ENCODE measurements at places on chromosomes 2 and 18. TPM values are rescaled to one million over a fixed set of nuclear protein-coding genes. Genes with fewer than 3 reads are reported as not detected.

Gene OBSL1
- total RNA-seq: 1.5 TPM

Gene TXNDC2
- total RNA-seq: not detected

DNA sequence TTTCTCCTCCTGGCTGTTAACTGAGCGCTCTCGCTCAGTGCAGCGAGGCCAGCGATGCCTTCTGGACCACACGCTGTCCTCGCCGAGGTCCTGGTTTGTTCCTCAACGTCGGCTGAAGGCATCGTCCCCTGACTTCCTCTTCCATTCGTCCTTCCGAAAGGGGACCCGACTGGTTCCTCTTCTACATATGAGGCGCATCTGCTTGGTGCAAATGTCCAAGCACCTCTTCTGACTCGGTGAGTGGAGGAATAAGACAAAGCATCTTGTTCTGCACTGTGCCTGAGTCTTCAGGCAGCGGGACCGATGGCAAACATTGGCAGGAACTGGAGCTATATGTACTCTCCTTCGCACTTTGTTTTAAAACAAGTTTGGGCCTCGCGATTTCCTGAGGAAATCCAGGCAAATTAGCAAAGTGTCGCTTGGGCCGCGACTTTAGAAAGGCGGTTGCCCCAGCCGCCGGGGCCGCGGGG is 621 bp upstream of the KCNS3 start:
- no peak for DNase-seq

Gene EVX2
- total RNA-seq: not detected

DNA sequence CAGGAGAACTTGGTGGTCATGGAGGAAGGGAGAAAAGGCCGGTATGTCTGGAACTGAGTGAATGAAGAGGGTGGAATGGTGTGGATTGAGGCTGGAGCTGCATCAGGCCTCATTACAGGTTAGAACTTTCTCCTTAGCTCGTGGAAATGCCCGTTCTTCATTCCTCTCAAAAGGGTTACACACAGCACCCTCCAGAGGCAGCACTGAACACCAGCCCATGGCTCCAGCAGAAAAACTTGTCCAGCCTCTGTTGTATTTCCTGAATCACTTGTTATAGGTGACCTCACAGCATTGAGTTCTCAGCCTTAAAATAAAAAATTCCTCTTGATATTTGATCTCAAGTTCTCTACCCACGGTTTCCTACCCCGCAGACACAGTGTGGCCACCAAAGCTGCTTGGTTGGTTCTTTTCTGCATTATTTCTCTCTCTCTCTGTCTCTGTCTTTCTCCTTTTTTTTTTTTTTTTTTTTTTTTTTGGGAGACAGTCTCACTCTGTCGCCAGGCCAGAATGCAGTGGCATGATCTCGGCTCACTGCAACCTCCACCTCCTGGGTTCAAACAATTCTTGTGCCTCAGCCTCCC is 89.6 kb downstream of the ITGB1BP1 start:
- peak; percentile 45 for DNase-seq

Gene RBKS
- 1.1 TPM for total RNA-seq

Gene COL4A3
- not detected for total RNA-seq

DNA sequence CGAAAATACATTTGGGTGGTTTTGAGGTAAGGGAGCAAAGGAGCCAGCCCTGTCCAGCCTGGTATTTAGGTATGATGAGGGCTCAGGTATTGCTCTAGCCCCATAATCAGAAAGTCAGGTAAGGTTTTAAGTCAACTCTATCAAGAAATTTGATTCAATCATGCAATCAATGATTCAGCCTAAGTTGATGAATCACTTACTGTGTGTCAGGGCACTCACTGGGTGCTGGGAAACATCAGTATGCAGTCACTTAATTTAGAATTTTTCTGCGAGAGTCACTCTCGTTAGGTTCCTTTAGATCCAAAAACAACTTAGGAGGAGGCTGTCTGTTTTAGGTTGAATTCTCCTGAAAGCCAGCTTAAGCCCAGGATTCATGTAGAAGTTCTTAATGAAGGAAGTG is 17.7 kb upstream of the SERPINB2 start:
- DNase-seq: no peak

Gene PAIP2B
- 3.0 TPM for total RNA-seq

GRCh38 chr2:64913357-64913869 is 75.8 kb upstream of the SLC1A4 start:
- peak; percentile 49 for DNase-seq

Gene SRD5A2
- total RNA-seq: not detected

DNA sequence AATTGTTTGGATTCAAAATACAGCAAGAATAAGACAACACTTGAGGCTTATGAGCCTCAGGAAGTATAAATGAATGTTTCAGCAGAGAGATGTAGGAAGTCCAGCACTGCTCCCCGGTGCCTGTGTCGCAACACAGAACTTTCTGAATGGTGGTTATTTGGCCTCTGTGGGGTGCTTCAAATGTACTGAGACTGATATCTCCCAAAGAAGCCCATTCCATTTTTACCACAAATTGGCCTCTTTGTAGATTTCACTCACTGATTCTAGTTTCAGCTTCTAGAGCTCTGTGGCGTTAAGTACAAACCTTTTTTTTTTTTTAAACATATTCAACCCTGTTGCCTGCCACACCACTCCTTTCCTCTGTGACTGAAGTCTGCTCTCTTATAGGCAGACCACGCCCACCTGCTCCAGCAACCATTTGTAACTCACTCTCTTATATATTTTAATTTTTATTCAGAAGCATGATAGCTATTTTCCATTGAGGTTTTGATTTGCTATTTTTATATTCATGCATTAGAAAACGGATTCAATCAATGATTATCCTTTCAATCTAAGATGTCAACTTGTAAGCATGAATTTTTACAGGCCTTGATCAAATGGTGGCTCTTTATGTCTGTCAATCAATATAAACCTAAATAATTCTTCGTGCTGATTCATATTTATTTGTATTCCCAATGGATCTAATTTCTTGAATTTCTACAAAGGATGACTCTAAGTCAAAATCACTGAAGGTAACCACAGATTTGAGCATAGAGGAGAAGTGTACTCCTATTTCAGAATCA is 277.1 kb upstream of the CCDC68 start:
- DNase-seq: no peak

Gene FBXO41
- total RNA-seq: 11.0 TPM

Gene ABCA12
- total RNA-seq: not detected

Gene CNNM3
- 17.3 TPM for total RNA-seq

Gene NEUROD1
- total RNA-seq: not detected

DNA sequence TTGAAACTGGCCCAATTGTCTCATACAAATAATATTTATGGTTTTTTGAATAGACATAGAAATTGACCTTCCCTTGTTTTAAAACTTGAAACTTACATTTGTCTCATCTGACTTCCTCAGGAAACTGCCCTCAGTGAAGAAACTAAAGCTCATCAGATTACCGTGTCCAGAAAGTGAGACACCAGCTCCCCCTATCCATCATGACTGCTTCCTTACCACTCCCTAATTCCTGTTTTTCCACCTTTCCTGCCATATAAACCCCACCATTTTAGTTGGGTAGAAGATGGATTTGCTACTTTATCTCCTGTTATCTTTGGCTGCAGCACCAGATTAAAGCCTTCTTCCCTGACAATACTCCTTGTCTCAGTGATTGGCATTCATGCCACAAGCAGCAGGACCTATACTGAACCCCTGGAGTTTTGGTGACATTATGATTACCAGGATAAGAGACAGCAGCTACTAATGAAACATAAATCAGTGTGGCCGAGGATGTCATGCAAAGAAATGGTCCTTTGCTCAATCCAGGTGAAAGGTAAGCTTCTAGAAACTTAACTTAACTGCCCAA is 1627.6 kb upstream of the ZEB2 start:
- DNase-seq: no peak

DNA sequence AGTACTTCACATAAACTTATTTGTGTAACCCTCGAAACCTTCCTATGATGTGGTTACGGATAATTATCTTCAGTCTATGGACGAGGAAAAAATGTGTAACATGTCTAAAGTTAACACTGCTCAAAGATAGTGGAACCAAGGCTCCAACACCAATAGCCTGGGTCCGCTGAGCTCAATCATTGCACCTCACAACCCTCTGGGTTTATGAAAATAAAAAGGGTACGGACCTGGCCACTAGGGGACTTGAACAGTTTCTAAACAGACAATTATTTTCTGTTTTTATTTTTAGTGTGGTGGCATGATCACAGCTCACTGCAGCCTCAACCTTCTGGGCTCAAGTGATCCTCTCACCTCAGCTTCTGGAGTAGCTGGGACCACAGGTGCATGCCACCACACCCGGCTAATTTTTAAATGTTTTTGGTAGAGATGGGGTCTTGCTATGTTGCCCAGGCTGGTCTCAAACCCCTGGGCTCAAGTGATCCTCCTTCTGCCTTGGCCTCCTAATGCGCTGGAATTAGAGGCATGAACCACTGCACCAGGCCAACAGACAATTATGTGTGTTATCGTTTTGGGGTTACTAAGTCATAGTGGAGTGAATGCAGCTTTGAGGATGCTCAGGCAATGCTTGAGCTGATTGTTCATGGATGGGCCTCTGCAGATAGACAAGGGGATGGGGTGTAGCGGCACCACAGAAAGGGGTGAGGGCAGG is 10.1 kb downstream of the CASP8 start:
- no peak for DNase-seq

DNA sequence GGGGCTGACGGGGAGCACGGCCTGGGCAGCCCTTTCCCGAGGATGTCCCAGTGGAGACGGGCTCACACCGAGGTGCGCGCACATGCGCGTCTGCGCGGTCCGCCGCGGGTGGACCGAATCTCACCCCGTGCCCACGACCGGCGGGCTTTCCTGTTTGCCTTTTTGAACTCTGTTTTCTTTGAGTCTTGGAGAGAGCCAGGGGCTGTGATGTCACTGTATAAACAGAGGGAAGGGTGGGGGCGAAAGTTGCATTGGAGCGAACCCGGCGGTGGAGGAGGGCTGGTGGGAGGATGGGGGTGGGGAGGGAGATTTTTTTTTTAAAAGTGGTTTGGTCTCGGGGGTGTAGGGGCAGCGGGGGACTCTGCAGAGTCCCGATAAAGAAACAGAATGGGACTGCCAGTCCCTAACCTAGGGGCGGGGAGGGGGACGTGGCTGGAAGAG is 141.2 kb upstream of the CTAGE1 start:
- no peak for DNase-seq

GRCh38 chr2:65960953-65961352 is 474.0 kb upstream of the MEIS1 start:
- DNase-seq: no peak

DNA sequence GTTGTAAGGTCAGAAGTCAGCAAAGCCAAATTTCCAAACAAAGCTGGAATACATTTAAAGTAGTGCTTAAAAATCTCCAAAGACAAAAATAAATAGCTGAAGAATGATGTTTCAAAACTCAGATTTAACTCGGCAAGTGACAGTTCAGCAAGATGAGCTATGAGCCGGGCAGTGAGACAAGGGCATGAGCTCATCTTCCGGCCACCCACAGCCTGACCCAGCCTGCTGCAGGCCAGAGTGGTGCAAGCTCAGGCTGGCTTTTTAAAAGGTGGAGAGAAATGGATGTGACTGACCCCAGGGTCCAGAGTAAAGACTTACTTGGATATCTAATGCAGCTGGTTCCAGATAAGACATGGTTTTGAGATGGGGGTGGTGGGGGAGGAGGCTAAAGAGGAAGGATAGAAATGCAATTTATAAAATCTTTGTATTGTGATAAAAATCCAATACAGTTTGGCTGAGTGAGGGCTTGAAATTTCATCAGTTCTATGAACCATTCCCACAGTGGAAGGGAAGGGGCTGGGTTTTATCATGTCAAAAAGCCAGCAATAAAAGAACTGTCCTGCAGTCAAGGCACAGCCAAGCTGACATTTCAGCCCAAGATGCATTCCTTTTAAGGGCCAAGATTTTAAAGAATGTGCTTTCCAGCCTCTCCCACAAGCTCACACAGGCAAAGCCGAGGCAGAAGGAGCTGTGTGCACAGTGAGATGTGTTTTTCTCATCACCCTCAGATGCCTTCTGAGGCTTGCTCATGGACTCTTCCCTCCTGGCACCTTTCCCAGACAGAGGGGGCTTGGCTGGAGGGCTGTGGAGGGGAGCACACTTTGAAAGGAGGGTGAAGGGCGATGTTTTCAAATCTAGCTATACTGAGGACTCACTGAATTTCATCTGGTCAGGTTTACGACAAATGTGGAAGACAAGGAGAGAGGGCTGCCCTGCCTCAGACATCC is 97.9 kb upstream of the KLHL29 start:
- DNase-seq: no peak

Gene GALNT14
- total RNA-seq: 1.1 TPM

Gene STAT1
- 376 TPM for total RNA-seq

GRCh38 chr2:74891136-74891764 is 57.3 kb downstream of the HK2 start:
- DNase-seq: no peak

- DNase-seq: no peak
These were observed 10.1 kb downstream of the RFX8 start for GRCh38 chr2:101464841-101465240.

DNA sequence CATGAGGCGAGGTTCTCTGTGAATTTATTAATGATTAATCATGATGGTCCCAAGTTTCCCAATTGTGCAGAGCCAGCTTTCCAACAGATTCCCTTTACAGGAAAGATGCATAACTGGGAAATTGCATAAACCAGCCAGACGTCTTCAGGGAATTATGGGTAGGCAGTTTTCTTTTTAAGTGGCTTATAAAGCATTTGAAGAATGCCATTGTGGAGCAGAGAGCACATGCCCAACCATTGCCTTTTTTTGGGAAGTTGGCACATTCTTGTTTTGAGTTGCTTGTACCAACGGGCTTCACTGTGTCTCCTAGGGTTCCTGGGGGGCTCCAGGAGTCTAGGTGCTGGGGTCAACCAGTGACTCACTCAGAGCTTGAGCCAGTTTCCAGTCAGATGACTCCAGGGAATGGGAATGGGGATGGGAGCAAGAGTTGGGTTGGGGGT is 231.7 kb upstream of the FOSL2 start:
- DNase-seq: no peak

DNA sequence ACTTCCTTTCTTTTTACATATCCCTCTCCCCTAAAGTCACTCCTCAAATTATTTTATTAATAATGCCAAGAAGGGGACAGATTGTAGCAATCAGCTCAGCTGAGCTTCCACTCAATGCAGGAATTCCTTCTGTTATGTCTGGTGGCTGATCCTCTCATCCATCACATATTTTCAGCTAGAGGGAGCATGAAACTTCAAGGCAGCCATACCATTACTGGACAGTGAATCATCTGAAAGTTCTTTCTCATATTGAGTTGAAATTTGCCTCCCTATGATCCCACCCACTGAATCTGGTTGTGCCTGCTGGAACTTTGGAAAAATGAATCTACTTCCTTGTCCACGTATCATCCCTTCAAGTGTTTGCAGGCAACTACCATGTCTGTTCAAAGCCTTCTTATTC is 11.2 kb downstream of the ZNF385B start:
- DNase-seq: no peak

DNA sequence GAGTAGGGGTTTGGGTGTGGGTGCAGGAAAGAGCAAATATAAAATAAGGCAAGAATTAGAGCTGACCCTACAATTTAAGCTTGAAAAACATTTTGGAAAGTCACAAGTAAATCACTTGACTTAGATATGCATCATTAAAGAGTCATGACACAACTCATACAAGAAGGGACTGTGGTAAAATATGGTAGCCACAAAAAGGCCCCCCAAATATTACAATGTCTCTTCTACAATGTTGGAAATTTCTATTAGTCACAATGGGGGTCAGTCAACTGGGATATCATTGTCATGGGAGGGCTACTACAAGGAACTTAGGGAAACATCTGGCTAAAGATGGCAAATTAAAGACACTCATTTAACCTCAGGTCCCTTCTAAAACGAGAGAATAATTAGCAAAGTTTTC is 15.7 kb upstream of the SERPINB2 start:
- no peak for DNase-seq
